Brain pericyte (primary cell): ENCODE measurements at places on chromosomes 12 and 14.

- DNase-seq: no peak
Observed at GRCh38 chr12:121255433-121255832, 41.1 kb downstream of the CAMKK2 start.

DNA sequence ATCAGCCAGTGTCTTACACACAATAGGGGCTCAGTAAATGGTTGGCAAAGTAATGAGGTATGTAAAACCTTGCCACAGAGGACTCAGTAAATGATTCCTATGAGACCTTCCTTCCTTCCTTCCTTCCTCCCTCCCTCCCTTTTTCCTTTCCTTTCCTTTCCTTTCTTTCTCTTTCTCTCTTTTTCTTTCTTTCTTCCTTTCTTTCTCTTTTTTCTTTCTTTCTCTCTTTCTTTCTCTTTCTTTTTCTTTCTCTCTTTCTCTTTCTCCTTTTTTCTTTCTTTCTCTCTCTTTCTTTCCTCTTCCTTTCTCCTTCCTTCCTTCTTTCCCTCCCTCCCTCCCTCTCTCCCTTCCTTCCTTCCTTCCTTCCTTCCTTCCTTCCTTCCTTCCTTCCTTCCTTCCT is 7.5 kb downstream of the SDS start:
- DNase-seq: no peak

- DNase-seq: no peak
Observed at GRCh38 chr14:103356024-103356682, 22.1 kb downstream of the EIF5 start.

- no peak for DNase-seq
Observed at GRCh38 chr12:56520048-56520447, 1.6 kb upstream of the RBMS2 start.

DNA sequence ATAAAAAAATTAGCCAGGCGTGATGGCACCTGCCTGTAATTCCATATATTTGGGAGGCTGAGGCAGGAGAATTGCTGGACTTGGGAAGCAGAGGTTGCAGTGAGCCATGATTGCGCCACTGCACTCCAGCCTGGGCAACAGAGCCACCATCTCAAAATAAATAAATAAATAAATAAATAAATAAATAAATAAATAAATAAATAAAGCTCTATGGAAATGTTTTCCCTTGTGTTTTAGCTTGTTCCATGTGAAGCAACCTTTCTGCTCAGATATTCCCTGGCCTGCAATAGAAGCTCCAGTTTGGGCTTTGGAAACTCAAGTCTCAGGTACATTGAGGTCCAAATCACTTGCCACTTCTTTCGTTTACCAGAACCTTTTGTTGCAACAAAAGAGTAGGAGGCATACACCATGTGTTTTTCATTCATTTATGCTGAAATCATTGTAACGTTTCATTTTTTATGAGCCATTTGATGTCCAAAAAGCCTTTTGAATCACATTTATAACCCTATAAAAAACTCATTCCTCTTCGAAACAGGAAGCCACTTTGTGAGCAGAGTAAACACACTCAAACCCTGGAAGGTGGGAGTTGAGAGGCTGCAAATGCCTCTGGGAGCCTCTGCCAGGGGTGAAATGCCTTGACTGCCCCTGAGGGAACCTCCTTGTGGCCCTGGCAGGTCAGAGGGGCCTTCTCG is 376.6 kb upstream of the TBX3 start:
- no peak for DNase-seq

DNA sequence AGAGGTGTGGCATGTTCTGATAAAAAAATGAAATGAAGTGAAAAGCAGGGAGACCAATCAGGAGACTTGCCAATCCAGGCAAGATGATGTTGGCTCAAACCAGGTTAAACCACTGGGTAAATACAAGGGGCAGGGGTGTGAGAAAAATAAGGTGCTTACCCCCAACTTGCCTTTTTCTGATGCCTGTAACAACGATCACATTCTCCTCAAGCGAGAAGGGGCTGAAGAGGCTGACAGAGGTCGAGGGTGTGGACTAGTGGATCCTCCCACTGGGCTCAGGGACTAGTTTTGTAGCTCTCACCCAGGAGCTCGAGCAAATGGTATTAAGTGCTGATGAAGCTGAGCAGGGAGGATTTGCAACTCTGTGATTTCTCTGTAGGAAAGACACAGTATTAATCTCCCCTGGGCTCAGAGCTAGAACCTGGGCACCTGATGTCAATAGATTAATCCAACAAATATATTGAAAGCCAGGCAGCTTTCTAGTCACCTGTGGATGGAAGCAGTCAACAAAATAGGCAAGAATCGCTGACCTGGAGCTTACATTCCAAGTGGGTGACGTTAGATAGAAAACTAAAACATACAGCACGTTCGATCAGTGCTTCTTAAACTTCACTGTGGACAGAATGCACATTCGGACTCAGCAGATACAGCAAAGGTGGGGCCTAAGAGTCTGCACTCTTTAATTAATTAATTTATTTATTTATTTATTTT is 15.2 kb upstream of the EAPP start:
- DNase-seq: no peak

GRCh38 chr14:102085948-102086708 is 716 bp downstream of the HSP90AA1 start:
- DNase-seq: no peak

DNA sequence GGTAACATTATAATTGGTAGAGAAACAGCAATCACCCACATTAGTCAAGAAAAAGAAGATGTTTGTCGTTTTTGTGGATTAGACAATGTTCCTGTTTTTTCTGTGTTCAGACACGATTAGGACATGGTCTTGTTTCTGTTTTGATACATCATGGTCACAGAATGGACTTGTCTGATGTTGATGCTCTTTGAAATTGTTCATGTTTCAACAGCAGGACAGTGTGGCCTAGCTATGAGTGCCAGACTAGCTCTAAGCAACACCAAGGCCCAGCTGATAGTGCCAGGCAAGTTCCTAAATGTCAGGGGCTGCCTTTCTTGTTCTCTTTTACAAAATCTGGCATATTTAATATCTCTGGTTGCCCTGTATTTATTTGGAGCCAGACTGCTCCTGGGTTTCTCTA is 40.9 kb upstream of the TOMM20L start:
- no peak for DNase-seq

GRCh38 chr12:50142993-50143392 is 24.2 kb downstream of the CERS5 start:
- DNase-seq: no peak

DNA sequence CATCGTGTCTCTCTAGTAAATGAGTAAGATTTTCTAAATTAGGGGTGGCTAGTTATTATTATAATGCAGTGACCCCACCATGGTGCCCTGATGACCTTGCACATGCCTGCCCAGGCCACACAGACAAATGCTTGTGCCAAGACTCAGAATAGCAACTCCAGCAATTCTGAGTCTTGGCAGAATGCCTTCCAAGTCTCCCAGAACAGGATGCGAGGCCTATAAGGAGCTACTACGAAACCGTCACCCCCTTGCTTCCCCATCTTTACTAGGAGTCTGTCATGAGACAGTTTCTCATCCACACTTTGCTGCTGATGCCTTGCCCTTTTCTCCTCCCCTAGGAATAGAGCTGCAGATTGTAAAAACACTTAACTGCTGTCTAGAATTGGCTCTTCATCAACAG is 559.9 kb downstream of the TRHDE start:
- no peak for DNase-seq

- DNase-seq: no peak
Observed at GRCh38 chr12:84397263-84397662, 515.3 kb downstream of the SLC6A15 start.

DNA sequence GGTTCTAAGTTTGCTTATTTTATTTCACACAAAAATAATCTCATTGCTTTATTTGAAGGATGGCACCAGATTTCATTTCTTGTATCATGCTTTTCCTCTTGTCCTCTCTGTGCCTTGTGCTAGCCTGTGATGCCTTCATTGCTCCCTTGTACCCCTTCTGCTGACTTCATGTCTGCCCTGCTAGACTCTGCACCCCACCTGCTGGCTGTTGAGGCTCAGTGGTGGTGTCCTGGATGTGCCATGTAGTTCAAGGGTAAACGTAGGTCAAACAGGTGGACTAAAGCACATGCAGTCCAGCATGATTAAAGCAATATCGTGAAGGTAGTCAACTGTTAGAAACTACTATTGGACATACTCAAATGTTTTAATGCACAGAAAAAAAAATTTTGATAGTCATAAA is 21.6 kb downstream of the MRPS35 start:
- DNase-seq: no peak

DNA sequence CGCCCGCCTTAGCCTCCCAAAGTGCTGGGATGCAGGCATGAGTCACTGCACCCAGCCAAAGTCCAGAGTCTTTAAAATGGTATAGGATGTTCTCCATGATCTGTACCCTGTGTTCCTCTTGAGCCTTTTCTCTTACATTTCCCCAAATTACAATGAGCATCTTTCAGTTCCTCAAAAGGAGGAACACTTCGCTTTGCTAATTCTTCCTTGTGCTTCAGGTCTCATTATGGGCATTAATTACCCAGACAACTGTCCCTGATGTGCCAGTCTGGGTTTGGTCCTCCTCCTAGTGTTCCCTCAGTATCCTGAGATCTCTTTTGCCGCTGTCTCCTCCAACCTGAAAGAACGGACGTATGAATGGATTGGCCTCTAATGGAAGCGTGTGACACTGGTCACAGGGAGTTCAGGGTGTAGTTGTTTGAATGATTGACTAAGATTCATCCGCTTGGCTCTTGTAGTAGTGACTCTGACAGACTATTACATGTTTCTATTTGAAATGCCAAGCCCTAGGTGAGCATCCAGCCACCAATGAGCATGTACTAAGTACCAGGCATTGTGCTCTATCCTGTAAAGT is 8.2 kb downstream of the PRKCH start:
- DNase-seq: no peak
